Right ventricle myocardium inferior (tissue), 1 donor: ENCODE measurements at places on chromosomes 16 and 17. TPM values are rescaled to one million over a fixed set of nuclear protein-coding genes. Genes with fewer than 3 reads are reported as not detected.

The RASL10B gene
- total RNA-seq, result 18.9 TPM

The ESRP2 gene
- 0.41 TPM for total RNA-seq

The LGALS9C gene
- total RNA-seq, result not detected

The CSNK1D gene
- total RNA-seq, result 62.6 TPM

The SHISA6 gene
- total RNA-seq, result 0.46 TPM

The CDH15 gene
- not detected for total RNA-seq

The SETD6 gene
- 13.0 TPM for total RNA-seq

The C16orf92 gene
- not detected for total RNA-seq

The CCL4L2 gene
- not detected for total RNA-seq

The ATP6V0A1 gene
- total RNA-seq, result 31.1 TPM

The SPN gene
- total RNA-seq, result 1.3 TPM

The DPEP2 gene
- total RNA-seq, result 0.87 TPM

The KRT25 gene
- not detected for total RNA-seq

The MYADML2 gene
- 3.7 TPM for total RNA-seq

The ABCA6 gene
- total RNA-seq, result 25.7 TPM

The CARD14 gene
- not detected for total RNA-seq

The C17orf67 gene
- total RNA-seq, result 1.1 TPM

The KRTAP4-9 gene
- total RNA-seq, result not detected

The METTL16 gene
- total RNA-seq, result 20.1 TPM

The FBXL16 gene
- total RNA-seq, result not detected

The COG7 gene
- 9.8 TPM for total RNA-seq

- DNase-seq, result no peak
Measured at GRCh38 chr17:34437188-34437587, 74.2 kb upstream of the CCL1 start.

DNA sequence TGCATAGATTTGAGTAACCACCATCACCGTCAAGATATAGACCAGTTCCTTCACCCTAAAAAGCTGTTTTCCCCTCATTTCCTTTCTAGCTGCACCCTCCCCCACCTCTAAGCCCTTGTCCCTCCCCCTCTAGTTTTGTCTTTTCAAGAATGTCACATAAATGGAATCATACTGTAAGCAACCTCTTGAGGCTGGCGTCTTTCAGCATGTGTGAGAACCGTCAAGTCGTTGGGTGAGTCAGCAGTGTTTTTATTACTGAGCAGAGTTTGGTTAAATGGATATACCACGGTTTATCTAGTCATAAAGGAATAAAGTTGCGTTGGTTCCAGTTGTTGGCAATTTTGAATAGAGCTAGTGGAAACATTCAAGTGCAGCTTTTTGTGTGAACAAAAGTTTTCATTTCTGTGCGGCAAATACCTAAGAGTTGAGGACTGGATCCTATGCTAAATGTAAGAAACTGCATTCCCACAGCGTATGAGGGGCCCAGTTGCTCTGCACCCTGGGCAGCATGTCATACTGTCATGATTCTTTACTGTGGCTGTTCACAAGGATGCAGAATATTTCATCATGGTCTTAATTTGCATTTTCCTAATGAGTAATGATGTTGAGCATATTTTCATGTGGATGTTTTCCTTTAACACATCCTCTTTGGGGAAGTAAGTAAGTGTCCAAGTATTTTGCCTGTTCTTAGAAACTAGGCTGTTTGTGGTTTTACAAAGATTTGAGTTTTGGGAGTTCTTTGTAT lies 264.3 kb downstream of the CPPED1 start:
- DNase-seq, result no peak

GRCh38 chr16:58487566-58488351 lies 12.2 kb upstream of the NDRG4 start:
- DNase-seq, result peak; percentile 92

GRCh38 chr17:17417718-17418181 lies 59.0 kb upstream of the MED9 start:
- DNase-seq, result no peak

GRCh38 chr16:66159987-66160386 lies 206.5 kb upstream of the CDH5 start:
- no peak for DNase-seq

GRCh38 chr17:4142107-4142900 lies 526 bp downstream of the ZZEF1 start:
- DNase-seq, result peak; percentile 70

GRCh38 chr16:34078691-34079090 lies 619.3 kb downstream of the TP53TG3F start:
- DNase-seq, result no peak

GRCh38 chr16:50573279-50573678 lies 25.1 kb downstream of the NKD1 start:
- no peak for DNase-seq

- peak; percentile 88 for DNase-seq
Measured at GRCh38 chr16:31472709-31473203, 804 bp downstream of the TGFB1I1 start.

GRCh38 chr16:54923055-54923473 lies 7.6 kb upstream of the IRX5 start:
- DNase-seq, result no peak

- no peak for DNase-seq
Measured at GRCh38 chr16:78098595-78099270, 721 bp upstream of the WWOX start.

GRCh38 chr16:84677849-84678248 lies 22.0 kb upstream of the USP10 start:
- DNase-seq, result no peak

- no peak for DNase-seq
Measured at GRCh38 chr16:83619381-83620150, 188.2 kb upstream of the HSBP1 start.

- peak; percentile 28 for DNase-seq
Measured at GRCh38 chr16:1290860-1291575, 18.4 kb upstream of the UBE2I start.

GRCh38 chr17:53313746-53314145 lies 509.0 kb upstream of the KIF2B start:
- no peak for DNase-seq

- DNase-seq, result no peak
Measured at GRCh38 chr16:55513616-55514015, 4.7 kb downstream of the LPCAT2 start.

DNA sequence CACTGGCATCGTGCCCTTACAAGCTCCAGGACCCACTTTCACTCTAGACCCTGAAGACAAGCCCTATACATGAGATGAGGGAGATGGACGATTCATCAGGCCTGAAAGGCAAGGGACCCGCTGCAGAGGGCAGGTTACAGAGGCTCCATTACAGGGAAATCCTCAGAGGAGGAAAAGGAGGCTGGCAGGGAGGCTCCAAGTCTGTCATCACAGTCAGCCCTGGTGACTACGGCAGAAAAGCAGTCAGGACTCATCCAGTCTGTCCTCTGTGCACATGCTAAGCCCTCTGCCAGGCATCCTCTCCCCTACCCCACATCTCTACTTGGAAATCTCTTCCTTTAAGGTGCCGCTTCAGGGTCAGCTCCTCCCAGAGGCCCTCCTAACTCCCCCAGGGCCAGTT lies 197.7 kb upstream of the CDH5 start:
- DNase-seq, result no peak

GRCh38 chr17:72358465-72358864 lies 237.6 kb downstream of the SOX9 start:
- no peak for DNase-seq

DNA sequence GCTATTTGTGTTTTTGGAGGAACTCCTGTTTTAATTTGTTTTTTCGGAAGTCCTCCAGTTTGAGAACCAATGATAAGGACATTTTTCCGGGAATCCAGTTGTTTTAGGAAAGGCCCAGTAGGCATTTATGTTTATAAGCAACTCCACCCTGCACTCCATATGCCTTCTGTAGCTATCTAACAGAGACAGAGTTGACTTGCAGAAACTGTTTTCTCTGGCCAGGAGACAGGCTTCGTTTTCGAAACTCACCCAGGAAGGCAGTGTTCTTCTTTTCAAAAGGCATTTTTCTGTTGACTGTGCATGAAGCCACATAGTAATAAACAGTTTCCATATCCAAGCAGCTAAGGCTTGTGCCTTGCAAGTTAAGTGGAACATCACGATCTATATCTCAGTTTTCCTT lies 587.1 kb downstream of the WWOX start:
- no peak for DNase-seq

DNA sequence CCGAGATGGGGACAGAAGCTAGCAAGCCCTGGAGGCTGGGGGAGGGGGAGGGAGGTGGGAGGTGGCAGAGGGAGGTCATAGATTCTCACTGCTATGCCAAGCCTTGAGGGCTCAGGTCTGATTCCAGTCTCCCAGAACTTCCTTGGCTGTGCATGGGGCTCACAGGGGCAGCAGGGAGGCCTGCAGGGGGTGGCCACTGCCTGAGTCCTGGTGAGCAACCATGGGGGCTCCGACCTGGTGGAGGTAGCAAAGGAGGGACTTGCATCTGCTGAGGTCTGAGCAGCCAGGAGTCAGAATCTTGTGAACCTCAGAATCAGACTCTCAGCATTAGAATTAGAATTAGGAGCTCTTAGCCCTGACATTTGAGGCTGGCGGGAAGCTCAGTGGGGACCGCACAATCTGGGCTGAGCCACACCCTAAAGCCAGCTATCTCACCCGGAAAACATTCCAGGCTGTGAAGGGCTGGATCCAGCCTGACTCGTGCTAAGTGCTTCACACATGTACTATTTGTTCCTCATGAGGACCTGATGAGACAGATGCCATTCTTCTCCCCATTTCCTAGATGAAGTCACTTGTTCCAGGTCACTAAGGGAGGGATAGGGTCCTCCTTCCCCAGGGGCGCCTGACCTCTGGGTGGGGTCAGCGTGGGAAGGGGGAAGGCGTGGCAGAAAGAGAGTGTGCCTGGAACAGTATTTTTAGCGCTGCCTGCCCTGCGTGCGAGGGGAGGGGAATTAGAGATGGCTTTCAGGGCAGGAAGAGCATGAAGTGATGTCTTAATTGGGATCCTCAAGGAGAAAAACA lies 17.3 kb upstream of the KCNJ12 start:
- DNase-seq, result peak; percentile 50

- no peak for DNase-seq
Measured at GRCh38 chr16:53052519-53053501, at the start of gene CHD9NB. CHD9NB (minus strand) TSS chr16:53052897; CDS start chr16:53044158, 8,739 bp downstream.

- peak; percentile 89 for DNase-seq
Measured at GRCh38 chr17:81291662-81292061, 3.4 kb downstream of the SLC38A10 start.

- DNase-seq, result no peak
Measured at GRCh38 chr17:83012868-83013778, 66.3 kb upstream of the METRNL start.

DNA sequence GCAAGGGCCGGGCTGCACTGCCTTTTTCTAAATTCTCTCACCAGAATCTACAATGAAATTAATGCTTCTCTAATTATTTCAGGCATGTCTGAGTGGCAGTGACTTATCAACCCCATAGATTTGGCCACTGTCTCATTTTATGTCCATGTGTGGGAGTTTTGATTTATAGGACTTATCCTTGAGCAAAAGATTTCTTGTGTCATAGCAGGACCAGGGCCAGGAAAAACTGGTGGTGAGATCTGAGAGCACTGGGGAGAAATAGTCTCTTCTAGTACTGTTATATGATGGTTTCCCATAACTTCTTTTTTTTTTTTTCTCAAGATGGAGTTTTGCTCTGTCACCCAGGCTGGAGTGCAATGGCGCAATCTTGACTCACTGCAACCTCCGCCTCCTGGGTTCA lies 1.5 kb upstream of the KRT23 start:
- DNase-seq, result no peak

GRCh38 chr16:87295661-87296531 lies 21.3 kb downstream of the C16orf95 start:
- no peak for DNase-seq

DNA sequence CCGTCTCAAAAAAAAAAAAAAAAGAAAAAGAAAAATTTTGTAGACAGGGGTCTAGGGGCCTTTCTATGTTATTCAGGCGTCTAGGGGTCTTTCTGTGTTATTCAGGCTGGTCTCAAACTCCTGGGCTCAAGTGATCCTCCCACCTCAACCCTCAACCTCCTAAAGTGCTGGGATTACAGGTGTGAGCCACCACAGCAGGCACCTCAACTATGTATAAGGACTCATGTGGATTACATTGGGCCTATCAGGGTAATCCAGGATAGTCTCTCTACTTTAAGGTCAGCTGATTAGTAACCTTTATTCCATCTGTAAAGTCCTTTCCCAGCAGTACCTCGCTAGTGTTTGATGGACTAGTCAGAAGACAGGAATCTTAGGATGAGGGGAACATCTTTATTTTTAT lies 22.4 kb downstream of the TADA2A start:
- no peak for DNase-seq

DNA sequence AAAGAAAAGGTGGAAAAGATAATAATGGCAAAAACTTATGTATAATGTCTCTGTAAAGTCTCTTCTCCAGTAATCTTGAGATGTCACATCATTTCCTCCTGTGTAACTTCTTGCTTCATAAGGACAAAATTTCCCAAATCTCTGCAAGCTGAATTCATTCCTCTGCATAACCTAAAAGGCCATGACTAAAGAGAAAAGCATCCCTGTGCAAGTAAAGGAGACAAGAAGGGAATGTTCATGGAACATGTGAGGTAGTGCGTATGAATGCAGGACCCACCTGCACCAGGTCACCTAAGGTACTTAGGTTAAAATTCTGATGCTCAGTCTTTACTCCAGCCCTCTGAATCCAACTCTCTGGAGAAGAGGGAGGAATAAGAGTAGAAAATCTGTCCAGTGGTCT lies 46.9 kb upstream of the NLK start:
- no peak for DNase-seq

DNA sequence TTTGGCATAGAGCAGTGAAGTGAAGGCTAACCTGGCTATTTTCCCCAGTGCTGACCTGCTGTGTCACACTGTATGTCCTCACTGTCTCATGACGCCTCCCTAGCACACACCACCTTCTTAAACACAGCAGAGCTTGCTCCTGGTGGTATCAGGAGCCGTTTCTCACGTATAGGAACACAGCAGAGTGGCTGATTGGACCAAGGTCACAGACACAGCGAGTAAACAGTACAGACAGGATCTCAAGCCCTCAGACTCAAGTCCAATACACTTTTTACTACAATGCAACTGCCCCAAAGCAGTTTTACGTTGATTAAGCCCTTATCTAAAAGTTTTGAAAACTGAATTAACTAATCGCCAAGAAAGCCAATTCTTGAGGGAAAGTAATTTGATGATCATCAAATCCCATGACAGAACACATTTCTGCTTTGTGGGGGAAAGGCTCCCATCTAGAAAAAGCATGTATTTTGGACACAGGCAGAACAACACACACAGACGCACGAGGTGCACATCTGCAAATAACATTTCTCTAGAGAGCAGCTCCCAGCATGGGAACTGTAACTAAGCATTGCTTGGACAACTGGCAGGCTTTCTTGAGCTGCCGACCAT lies 15.2 kb downstream of the ARHGAP17 start:
- DNase-seq, result no peak

DNA sequence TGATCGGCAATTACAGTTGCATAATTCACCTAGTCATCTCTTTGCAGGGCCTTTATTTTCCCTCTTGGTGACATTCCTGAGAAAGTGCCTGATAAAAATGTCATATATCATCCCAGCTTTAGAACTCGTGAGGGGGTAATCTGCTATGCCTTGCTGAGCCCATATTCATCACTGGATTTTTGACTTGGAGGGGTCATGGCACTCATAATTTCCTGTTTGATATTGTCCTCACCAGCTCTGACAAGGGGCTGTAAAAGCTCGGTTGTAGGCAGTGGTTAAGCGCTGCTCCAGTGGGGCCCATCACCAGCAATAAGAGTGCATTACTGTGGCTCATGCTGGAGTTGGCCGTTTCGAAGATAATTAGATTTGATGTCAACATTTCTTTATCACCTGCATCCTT lies 227.3 kb downstream of the IRX3 start:
- DNase-seq, result no peak

GRCh38 chr17:72538901-72539352 lies 418.1 kb downstream of the SOX9 start:
- DNase-seq, result no peak
